ENCODE measurements at places on chromosomes 5 and 9.

DNA sequence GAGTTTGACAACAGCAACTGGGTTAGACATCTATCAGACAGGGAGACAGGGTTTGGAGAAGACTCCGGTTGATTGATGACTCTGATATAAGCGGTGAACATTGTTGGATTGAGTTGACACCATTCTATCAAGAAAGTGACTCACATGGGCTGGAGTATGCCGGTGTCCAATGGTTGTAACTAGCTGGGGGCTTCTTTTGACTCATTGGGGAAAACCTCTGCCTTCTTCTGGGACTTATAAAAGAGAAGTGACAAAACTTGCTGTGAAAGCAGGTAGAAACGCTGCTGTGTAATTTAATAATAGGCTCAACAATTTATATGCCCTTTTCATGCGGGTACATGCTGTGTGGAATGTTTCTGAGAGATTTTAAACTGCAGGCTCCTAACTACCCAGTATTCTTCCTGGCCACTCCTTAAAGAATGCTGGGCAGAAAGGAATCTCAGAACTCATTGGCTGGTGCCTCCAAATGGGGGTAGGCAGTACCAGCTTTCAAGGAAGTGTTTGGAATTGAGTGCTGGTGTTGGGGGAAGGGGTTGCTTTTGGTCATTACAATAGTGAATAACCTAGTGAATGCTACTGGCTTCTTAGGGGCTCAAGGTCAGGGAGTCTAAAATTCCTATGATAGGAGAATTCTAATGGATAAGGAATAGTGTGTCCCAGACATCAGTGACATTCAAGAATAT is 43.9 kb downstream of the FYB1 start:
- DNase-seq = no peak

- DNase-seq = no peak
Measured at GRCh38 chr5:40233268-40233667, 446.4 kb upstream of the PTGER4 start.

DNA sequence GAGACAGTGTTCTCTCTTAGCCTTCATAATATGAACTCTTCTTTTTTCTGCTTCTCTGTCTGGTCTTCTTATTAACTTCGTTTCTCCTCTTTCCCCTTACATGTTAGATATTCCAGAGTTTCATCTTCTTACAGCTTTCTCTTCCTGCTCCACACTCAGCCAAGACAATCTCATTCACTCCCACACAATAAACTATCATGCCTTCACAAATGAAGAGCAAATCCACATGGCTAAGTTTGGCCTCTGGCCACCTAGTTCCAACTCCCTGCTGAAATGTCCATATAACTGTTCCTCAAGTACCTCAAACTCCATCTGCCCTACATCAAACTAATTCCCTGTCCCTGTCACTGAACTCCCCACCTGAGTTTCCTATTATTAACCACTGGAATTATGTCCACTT is 18.4 kb downstream of the IL33 start:
- DNase-seq = no peak

GRCh38 chr9:130823435-130823834 is 11.6 kb upstream of the ABL1 start:
- no peak for DNase-seq

GRCh38 chr5:36703245-36703860 is 96.9 kb downstream of the SLC1A3 start:
- no peak for DNase-seq

- no peak for DNase-seq
Measured at GRCh38 chr5:2755681-2756171, 4.2 kb upstream of the IRX2 start.

DNA sequence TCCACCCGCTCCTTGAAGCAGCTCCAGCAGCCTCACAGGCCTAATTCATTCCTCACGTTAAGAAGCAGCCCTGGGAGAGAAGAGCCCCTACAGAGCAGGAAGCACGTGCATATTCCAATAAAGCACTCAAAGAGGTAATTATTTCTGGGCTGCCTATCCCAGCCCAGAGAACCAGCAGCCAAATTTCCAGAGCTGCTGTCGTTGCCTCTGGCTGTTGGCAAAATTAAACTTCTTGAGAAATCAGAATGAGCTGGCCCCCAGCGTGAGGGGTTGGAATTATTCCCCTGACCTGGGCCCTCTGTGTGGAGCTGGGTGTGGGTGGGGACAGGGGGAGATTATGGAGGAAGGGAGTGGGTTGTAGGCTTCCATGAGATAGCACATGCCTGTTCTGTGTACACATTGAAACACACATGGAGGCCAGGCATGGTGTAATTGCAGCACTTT is 86.8 kb upstream of the HSPA9 start:
- DNase-seq = no peak

- no peak for DNase-seq
Measured at GRCh38 chr9:77251050-77251449, 73.7 kb downstream of the VPS13A start.

- DNase-seq = no peak
Measured at GRCh38 chr9:16673171-16673570, 197.3 kb downstream of the BNC2 start.
